ENCODE measurements at places on chromosomes 16 and 17. TPM values are rescaled to one million over a fixed set of nuclear protein-coding genes. Genes with fewer than 3 reads are reported as not detected.

DNA sequence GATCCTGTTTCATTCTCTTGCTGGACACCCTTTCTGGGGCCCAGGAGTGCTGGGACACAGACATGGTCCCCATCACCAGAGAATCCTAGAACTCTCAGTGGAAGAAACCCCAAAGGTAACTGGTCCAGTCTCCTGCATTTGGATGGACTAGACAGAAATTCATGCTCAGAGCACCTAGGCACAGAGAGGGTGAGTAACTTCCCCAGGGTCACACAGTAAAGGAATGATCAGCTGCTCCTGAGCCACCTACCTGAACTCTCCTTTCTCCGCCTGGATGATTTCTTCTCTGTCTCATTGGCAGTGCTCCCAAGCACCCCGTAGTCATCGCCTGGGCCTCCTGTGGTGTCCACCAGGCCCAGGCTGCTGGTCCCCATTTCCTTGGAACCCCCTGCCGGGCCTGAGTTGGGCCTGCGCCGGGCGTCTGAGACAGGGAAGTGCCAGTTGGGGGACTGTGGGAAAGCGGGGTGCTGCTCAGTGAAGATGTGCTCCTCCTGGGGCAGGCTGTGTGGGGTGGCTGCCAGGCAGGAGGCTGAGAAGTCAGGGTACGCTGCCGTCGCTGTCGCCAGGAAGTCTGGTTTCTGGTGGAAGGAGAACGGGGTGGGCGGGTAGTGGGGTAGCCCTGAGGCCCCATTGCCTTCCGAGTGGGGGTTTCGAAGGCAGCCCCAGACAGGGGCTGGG lies 767 bp downstream of the MEOX1 start:
- DNase-seq: no peak

- DNase-seq: no peak
These were observed 8.9 kb upstream of the NAGPA start for GRCh38 chr16:5042574-5043171.

GRCh38 chr16:23186171-23186570 lies 3.6 kb downstream of the SCNN1G start:
- DNase-seq: no peak

TBX6 gene
- total RNA-seq: 0.20 TPM

DNA sequence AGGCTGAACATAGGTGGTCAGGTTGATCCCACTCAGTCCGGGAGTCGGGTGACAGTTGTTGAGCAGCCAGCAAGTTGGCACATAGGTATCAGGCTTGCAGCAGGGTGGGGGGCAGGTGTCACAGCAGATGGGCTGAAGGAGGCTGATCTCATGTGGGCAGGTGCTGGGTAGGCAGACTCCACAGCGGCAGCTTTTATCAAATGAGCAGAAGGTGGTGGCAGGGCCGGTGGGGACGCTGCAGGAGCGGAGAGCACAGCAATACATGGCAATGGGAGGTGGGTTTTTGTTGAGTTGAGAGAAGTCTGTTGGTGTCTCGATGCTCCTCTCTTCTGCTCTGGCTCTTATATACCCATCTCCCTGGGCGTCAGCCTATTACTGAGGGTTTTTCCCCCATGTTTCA lies at the start of gene KRTAP3-1:
Gene KRTAP3-1 (minus strand): TSS at position 318 of the 400 bp plus-strand sequence. CDS start 54 bp downstream, at position 264.
- DNase-seq: no peak

DNA sequence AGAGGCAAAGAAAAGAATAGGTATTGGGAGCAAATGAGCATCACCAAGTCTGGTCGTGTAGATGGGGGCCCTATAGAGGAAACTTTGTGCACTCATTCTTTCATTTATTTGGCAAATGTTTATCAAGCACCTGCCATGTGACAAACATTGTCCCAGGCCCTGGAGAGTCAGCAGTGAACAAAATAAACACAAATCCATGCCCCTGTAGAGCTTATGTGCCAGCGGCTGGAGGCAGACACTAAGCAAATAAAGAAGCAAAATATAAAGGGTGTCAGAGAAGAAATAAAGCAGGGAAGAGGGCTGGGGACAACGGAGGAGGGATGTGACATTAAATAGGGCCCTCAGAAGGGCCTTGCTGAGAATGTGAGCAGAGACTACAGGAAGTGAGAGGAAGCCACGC lies 45.5 kb downstream of the KATNIP start:
- no peak for DNase-seq

CPNE7 gene
- total RNA-seq: 9.9 TPM

- no peak for DNase-seq
These were observed 5.0 kb downstream of the CORO6 start for GRCh38 chr17:29617481-29618271.

CHST5 gene
- total RNA-seq: 0.89 TPM

DNA sequence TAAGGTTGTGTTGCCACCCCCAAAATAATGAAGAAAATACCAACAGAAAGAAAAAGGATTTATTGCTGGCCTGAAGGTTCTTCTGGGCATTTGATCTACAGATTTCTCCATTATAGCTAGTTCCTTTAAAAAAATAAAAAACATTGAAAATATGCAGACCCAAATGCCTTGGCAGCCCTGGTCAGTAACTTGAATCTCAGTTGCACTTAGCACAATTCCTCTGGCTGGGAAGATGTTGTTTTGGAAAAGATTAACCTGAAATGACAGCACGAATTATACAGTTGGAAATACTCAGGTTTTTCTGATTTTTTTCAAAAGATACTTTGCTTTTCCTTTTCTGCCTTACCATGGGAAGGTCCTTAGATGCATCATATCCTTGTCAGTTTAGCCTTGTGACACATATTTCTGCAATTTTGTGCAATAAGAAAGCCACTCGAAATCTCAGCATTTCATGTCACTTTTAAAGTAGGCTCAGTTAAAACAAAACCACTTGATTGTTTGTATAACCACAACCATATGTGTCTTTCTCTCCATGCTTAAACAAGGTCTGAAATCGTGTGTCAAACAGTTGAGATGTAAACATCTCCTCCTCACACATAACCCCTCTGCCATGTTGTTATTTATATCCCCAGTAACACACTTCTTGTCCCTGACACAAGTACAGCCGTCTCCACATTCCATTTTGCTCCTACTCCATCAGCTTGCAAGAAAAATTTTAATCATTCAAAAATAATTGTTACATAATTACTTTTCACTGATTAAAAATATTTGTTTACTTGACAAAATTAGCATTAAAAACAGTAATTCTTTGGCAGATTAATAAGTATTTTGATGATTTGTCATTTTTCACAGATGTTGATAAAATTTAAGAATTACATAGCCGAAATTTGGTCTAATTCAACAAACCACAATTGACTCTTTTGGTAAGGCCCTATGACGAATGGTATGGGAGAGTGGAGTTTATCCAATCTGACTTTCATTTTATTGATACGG lies 61.1 kb downstream of the SIAH1 start:
- DNase-seq: no peak

DNA sequence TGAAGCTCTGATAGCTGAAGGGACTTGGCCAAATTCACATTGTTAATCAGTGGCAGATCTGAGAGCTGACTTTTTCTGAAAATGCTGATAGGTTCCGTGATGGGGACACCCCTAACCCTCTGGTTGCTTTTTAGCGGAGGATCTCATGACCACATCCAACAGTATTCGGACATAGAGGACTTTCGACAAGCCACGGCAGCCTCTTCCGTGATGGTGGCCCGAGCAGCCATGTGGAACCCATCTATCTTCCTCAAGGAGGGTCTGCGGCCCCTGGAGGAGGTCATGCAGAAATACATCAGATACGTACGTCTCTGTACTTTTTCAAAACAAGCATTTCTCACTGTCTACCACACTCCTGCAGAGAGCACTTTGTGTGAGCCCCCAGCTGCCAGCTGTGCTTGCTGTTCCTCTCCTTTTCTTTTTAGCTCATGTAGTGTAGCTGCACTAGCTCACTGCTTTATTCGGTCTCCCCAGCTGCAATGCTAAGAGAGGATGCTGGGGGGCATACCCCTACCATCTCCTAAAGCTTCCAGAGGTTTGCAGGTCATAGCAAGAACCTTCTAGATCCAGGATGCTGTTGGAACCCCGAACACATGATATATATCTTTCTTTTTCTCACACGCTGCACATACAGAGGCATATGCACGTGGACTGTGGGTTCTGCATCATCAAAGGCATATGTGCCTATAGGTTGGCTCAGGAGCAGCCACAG lies 14.2 kb upstream of the NFATC3 start:
- no peak for DNase-seq

GRCh38 chr16:8874388-8874787 lies 5.6 kb upstream of the CARHSP1 start:
- DNase-seq: no peak

TPSG1 gene
- not detected for total RNA-seq

- no peak for DNase-seq
These were observed 5.2 kb downstream of the B9D1 start for GRCh38 chr17:19357351-19357750.

FLYWCH2 gene
- 63.1 TPM for total RNA-seq

CCDC200 gene
- 0.55 TPM for total RNA-seq

DNA sequence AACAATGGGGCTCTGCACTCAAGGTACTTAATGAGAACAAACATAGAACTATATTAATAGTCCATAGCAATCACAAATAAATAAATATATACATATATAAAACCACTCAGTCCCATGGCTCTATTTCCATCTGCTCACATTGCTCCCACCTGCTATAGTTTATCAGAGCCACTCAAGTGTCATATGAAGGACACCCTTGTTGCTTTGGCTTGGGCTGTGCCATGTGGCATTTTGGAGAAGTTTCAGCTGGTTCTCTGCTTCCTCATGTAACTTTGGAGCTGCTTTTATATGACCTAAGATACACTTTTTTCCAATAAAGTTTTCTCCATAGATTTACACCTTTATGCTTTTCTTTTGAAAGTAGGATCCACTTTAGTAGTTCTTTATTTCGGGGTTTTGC lies 126.4 kb downstream of the KCNJ2 start:
- no peak for DNase-seq

- DNase-seq: no peak
These were observed 38.8 kb downstream of the RPGRIP1L start for GRCh38 chr16:53664724-53665345.

DNA sequence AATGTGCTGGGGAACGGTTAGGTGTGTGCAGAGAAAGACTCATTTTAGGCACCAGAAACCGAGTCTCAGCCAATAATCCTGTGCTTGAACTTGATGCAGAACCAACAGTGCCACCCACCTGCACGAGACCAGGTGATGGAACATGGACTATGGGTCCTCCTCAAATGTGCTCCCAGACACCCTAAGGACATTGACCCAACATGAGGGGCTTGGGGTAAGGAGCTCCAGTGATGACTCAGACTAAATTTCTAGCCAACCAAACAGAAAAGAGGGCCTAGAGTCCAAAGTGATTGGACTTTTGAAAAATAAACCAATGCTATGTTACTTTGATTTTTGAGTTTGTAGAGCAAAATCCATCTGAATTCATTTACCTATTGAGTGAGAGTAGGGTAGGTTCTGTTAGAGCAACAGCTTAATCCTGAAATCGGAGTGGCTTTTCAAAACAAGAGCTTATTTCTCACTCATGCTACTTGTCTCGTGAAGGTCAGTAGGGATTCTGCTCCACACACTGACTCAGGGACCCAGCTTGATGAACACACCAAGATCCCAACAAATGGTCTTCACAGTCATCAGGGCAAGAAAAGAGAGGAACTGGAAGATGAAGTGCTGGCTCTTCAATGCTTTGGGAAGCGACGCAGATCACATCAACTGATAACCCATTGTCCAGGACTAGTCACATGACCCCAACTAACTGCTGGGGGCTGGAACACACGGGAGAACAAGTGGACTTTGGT lies 21.8 kb downstream of the FAM20A start:
- DNase-seq: no peak

- DNase-seq: no peak
These were observed 286.5 kb downstream of the SLC39A11 start for GRCh38 chr17:72806011-72806410.

GRCh38 chr17:7437369-7437863 lies 1.9 kb upstream of the FGF11 start:
- DNase-seq: no peak

SPIRE2 gene
- 14.1 TPM for total RNA-seq

- no peak for DNase-seq
These were observed at the start of gene SPNS3 for GRCh38 chr17:4433515-4434031. Gene SPNS3, plus strand, starts transcription at chr17:4433940. Its CDS starts 28 bp downstream, at chr17:4433968.

- DNase-seq: no peak
These were observed 61.1 kb downstream of the C16orf78 start for GRCh38 chr16:49434733-49435132.

- no peak for DNase-seq
These were observed 27.9 kb downstream of the IRX6 start for GRCh38 chr16:55351936-55352335.

CHTF8 gene
- 46.8 TPM for total RNA-seq

GRCh38 chr17:2704031-2704889 lies 7.3 kb downstream of the CLUH start:
- no peak for DNase-seq

DNA sequence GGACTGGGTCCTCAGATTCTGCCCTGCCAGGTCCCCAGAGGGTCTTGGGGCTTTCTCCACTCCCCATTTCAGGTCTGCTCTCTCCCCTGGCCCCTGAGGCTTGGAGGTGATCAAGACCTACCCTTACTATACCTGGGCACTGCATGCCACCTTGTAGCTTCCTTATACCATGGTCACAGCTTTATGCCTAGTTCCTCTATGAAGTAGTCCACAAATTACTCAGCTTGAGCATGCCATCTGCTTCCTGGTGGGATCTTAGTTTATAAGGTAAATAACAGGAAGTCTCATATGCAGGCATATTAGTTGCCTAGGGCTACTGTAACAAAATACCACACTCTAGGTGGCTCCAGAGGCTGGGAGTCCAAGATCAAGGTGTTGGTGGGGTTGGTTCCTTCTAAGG lies 11.0 kb upstream of the PMFBP1 start:
- no peak for DNase-seq

RTN4RL1 gene
- 5.6 TPM for total RNA-seq

CA7 gene
- total RNA-seq: 0.30 TPM

CACNG1 gene
- total RNA-seq: 0.20 TPM

GRCh38 chr17:67515490-67516083 lies 138.5 kb downstream of the PITPNC1 start:
- no peak for DNase-seq

GRCh38 chr17:49832840-49833599 lies 14.8 kb downstream of the TAC4 start:
- DNase-seq: no peak

- no peak for DNase-seq
These were observed 6.1 kb upstream of the RNF157 start for GRCh38 chr17:76246080-76247066.

ACSM2A gene
- total RNA-seq: 0.11 TPM

- no peak for DNase-seq
These were observed 743 bp downstream of the SHCBP1 start for GRCh38 chr16:46620266-46621005.

DNA sequence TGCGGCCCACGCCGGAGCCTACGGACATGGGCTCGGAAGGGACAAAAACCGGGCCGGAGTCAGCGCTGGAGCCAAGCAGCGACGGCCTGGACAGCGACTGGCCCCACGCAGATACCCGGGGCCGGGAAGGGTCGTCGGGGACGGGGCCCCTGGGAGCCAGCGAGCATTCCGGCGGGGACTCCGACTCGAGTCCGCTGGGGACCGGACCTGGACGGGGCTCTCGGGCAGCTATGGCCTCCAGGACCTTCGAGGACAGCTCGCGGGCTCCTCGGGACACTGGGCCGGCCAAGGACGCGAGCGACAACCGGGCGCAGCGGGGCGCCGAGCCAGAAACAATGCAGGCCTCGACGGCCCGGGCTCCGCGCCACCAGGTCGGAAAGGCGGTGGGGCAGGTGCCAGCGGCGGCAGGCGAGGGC lies 1.0 kb downstream of the MYO15B start:
- no peak for DNase-seq

MYL4 gene
- total RNA-seq: 5.2 TPM

All from spinal cord (tissue), 10 donors.